NCI-H187 treated with DMSO at 0.1 percent for 48 hours (cell line): ENCODE measurements at places on chromosomes 3 and 15.

DNA sequence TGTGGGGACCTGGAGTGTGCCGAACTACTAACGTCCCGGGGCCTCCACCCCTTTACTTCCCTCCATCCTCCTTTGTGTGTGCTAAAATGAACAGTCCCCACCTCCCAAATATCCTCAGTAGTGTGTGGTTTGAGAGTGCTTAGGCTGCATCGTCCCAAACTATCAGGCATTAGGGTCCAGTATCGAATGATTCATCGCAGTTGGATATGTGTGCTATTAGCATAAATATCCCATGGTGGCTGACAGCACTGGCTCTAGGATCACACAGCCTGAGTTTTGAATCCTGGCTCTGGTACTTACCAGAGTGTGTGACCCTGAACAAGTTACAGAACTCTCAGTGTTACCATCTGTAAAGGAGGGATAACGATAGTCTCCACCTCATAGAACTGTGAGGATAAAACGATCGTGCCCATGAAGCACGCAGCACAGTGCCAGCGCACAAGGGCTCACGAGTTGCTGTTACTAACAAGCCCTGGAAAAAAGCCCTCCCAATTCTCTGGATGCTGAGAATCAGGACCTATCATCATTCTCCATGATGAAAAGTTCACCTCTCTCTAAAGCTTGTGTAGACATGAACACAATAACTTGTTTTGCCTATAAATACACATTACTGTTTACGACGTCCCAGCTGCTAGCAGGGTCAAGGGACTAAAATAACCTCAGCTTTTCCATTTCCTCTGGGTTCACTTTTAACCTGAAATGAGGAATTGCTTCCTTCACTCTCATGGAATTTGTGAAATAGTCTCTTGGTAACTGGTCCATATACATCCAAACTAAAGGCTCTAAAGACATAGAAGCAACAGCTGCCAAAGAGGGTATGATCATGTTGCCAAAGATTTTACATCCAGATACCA lies 51.0 kb downstream of the VGLL4 start:
- no peak for DNase-seq

DNA sequence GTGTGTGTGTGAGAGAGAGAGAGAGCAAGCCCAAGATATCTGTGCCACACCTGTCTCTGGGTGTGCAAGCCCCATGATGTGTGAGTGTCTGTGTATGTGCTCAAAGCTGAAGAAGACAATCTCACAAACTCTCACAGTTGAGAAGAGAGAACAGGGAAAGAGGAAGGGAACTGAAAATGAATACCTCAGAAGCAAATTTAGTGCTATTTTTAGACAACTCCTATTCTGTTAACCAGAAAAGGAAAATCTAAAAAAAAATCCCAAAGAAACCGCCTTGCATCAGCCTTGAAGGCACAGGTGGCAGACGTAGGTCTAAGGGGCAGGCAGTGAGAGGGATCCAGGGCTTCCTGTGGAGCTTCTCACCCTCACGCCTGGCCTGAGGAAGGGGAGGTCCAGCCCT lies 47.8 kb downstream of the ATP2B2 start:
- DNase-seq, result no peak

DNA sequence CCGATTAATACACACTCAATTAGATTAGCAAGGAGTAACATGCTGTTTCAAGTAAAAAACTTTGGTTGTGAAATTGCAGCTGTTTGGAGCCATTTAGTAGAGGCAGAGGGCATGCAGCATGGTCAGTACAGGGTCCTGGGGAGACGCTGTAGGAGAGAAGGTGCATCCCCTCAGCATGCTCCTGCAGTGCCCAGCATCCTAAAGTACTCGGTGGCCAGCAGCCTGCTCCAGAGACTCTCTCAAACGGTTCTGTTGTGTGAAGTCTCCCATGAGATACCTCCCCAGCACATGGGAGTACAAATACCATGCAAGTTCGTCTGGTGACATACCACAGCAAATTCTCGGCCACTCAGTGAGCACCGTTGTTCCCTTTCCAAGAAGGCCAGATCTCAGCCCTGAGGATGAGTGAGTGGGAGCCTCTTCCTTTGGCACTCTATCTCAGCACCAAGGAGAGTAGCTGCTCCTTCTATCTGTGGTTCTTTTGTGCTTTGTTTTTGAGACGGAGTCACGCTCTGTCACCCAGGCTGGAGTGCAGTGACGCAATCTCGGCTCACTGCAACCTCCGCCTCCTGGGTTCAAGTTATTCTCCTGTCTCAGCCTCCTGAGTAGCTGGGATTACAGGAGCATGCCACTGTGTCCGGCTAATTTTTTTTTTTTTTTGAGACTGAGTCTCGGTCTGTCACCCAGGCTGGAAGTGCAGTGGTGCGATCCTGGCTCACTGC lies 72.7 kb downstream of the TJP1 start:
- no peak for DNase-seq

DNA sequence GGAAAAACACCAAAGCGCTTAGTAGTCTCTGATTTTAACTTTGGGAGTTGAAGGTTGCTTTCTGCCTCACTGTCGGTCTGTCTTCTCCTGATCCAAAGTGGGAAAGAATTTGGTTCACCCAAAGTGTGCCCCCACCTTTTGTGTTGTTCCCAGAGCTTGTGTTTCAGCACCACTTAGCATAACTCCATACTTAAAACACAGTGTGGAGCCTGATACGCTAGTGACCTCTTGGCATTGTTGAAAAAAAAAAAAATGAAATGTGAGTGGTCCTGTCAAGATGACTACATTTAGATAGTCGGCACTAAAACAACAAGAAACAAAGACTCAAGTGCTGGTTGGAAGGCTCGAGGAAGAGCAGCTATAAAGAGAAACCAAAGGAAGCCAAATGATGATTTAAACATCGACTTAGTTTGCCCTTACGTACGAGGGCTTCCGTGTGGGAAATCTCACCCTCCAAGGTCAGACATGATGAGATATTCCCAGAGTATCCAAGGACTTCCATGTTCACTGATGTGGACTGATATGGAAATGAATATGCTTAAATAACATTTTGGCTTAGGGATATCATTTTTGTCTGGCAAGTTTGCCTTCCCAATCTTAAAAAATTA lies 178.8 kb downstream of the MEIS2 start:
- no peak for DNase-seq

GRCh38 chr3:145673838-145674237 lies 487.1 kb downstream of the PLOD2 start:
- DNase-seq, result no peak

GRCh38 chr3:128352326-128352725 lies 114.4 kb downstream of the DNAJB8 start:
- DNase-seq, result no peak

DNA sequence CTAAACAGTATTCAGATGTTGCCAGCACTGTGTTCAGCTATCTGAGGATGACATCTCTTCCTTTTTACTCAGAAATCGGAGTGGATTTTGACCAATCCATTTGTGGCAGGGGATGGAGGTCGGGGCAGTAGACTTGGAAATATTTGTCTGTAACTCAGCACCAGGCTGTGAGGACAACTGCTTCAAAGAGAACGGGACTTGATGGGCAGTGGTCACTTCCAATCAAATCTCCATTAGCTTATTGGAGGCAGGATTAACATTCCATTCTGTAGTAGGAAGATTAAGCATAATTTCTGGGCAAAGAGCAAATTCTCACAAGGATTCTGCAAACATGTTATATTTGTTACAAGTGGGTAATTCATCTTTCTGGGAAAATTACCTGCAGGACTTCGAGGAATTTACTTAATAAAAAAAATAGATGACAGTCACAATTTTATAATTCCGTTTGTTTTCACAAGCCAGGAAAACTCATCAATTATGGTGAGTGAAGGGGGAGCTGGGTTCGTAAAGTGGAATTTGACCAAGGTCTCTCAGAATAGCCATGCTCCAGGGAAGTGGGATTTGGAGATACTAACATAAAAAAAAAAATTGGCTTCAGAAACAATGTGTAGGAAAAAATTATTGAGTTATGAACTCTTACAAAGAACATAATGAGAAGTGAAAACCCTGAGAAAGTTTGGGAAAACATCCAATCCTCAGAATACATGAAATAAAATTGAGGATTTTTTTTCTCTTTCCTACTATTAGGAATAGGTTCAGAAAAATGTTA lies 18.1 kb downstream of the CRABP1 start:
- no peak for DNase-seq

- no peak for DNase-seq
These were observed 1.5 kb upstream of the SLC24A5 start for GRCh38 chr15:48119277-48119676.

DNA sequence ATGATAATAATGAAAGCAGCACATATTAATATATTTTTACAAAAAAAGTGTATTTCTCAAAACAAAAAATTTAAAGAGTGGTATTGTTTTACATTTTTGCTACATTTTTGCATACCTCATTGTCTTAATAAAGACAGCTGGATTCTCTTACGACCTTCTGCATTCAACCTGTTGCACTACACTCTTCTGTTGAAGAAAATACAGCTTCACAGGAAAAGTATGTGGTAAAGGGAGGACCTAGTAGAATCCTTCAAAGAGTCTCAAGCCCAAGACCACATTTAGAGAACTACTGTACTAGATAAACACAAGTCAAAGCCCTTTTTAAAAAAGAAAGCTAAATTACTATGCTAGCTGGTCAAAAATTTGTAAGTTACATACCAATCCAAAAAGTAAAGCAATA lies 7.9 kb downstream of the ZNF280D start:
- no peak for DNase-seq
